ENCODE measurements at places on chromosomes 4 and X.

- DNase-seq = no peak
Measured at GRCh38 chr4:85058551-85058950, 92.1 kb upstream of the WDFY3 start.

DNA sequence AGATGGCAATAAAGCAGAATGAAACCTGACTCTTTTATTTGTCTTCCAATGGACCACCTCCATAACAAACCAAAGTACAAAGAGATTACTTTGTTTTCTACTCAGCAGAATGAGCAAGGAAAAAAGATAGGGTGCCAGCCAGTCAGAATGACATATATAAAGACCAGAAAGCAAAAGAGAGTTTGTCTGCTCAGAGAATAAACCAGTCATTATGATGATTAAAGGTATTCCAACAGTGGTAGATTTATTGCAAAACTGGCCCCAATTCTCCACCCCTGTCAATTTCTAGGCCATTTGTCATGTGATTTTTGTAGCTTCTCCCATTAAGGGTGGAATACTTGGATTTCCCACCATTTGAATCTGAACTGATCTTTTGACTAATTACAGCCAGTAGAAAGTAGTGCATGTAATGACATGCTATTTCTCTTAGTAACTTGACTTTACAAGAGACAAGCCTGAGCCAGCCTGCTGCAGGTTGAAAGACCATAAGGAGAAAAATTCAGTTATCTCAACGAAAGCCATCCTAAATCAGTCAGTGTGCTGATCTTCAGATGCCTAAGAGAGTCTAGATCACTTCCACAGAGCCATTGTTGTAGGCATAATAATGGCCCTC is 203.1 kb downstream of the EPHA5 start:
- DNase-seq = no peak

DNA sequence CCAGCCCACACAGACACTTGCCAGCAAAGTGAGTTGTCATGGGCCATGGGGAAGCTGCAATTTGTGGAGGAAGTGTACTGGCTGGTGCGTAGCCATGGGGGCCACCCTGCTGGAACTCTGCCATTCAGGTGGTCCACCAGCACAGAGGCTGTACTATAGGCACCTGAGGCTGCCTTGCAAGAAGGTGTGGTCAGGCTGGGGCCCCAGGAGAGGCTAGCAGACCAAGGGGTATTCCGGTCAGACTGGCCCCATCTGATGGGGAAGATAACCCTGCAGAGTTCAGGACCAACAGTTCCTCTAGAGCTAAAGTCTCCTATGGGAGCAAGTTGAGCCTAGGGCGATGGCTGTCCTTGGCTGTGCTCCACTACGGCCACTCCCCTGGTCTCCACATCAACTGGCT is 136.1 kb downstream of the DCAF12L2 start:
- no peak for DNase-seq

- no peak for DNase-seq
Measured at GRCh38 chr4:123423819-123424218, 27.2 kb downstream of the SPRY1 start.

Measured in NCI-H524 (cell line).